ENCODE measurements at places on chromosomes 13 and 19. TPM values are rescaled to one million over a fixed set of nuclear protein-coding genes. Genes with fewer than 3 reads are reported as not detected.

TUBA3C gene
- total RNA-seq, result not detected

PTPRS gene
- total RNA-seq, result 15.0 TPM

C13orf46 gene
- total RNA-seq, result 1.4 TPM

PNMA8B gene
- total RNA-seq, result not detected

ERCC5 gene
- 68.8 TPM for total RNA-seq

PSG6 gene
- not detected for total RNA-seq

C19orf85 gene
- total RNA-seq, result 0.23 TPM

GRCh38 chr13:108365255-108365654, 95.7 kb downstream of the TNFSF13B start:
- no peak for DNase-seq

- no peak for DNase-seq
Observed at GRCh38 chr13:38415233-38415632, 65.6 kb downstream of the UFM1 start.

DNA sequence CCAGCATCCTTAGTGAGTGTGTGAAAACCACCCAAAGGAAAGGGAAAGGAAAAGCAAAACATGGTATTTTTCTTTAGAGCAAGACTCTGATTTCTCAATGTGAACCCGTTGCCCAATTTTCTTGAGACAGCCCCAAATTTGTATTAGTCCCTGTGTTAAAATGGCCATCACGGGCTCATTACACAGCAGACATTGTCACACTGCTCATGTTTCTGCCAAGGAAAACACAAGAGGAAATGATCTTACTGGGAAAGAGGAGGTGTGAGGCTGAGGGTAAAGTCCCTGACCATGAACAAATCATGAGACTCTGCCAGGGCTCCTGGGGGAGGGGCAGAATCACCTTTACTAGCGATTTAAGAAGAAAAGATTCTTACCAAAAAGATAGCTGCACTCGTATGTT, 54.4 kb downstream of the FAM124A start:
- DNase-seq, result peak; percentile 35

GRCh38 chr13:78978381-78978998, 319.5 kb upstream of the OBI1 start:
- DNase-seq, result peak; percentile 73

GRCh38 chr19:48660852-48661710, 11.7 kb downstream of the NTN5 start:
- peak; percentile 92 for DNase-seq

- no peak for DNase-seq
Observed at GRCh38 chr13:94583926-94584325, 12.0 kb downstream of the TGDS start.

GRCh38 chr19:33379151-33379829, 5.8 kb downstream of the CEBPG start:
- no peak for DNase-seq

- DNase-seq, result peak; percentile 19
Observed at GRCh38 chr19:45508417-45508860, 1.2 kb downstream of the VASP start.
